Mesendoderm (in vitro differentiated cells): ENCODE measurements at places on chromosomes 5 and 9.

- no peak for DNase-seq
Observed at GRCh38 chr5:168607946-168608345, 28.8 kb upstream of the PANK3 start.

DNA sequence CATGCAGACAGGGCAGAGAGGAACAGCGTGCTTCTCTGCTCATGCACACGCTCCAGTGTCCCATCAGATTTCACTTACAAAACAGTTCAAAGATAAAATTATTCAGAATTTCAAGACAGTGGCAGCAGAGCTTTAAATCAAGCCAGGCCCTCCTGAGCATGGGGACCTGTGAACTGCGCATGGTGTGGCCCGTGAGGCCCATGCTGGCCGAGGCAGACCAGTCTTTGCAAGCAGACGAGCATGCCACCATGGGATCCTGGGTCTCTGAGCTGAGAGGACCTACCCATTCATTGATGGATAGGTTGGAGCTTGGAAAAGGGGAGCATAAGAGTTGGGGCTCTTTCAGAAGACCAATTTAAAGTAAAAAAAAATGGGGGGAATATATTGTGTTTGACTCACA lies 35.0 kb upstream of the SAP30L start:
- no peak for DNase-seq

DNA sequence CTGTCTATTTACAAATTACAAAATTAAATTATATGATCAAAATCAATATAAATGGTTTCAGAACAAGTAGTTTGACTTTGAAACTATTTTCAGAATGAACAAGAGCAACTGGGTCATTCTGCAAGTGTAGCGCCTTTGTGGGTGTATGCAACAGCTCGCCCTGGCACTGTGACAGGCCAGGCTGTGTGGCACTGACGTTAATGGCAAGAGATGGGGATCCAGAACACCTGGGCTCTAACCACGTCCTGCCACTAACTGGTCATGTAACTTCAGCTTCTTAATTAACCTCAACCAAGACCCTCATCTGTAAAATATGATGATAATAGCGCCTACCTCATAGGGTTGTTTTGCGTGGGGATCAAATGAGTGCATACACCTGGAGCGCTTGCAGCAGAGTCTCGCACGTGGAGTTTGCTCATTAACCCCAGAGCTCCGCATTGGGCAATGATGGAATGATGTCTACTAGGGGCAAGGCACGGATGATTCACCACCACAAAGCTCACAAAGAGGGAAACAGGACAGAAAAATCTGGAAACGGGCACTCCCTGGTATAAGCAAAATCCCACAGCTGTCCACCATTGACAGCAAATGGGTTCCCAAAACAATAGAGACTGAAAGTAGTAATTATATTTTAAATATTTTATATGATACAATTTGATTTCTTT lies 639.4 kb downstream of the SEMA5A start:
- no peak for DNase-seq

- DNase-seq: no peak
Observed at GRCh38 chr9:3894772-3895171, 369.0 kb upstream of the RFX3 start.

DNA sequence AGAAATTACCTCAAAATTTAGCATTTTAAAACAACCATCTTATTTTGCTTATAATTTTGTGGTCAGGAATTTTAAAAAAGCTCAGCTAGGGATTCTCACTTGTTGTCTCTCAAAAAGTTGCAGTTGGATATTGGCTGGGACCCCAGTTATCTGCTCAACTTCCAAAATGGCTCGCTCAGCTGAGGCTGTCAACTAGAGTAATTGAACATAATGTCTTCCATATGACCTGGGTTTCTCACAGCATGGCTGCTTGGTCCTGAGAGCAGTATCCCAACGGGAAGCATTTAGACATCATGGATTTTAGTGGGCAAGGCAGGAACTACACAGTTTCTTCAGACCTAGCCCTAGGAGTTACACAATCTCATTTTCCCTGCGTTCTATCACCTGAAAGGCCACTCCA lies 63.6 kb upstream of the SPEF2 start:
- DNase-seq: no peak

DNA sequence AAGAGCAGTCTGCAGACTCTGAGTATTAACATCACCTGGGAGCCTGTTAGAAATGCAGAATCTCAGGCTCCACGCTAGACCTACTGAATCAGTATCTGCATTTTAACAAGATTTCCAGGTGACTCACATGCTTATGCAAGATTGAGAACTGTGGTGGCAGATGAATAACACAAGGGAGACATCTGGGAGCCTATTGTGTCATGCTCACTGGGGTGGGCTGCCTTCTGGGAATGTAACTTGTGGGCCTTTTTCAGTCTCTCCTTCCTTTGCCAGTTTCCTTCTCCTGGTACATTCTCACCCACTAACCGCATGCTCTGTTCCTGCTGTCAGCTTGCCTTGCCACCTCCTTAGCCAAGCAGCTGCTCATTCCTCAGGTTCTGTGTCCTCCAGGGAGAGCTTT lies 176.6 kb upstream of the C9orf72 start:
- peak; percentile 78 for DNase-seq

GRCh38 chr5:5221724-5222123 lies 81.6 kb downstream of the ADAMTS16 start:
- DNase-seq: no peak

DNA sequence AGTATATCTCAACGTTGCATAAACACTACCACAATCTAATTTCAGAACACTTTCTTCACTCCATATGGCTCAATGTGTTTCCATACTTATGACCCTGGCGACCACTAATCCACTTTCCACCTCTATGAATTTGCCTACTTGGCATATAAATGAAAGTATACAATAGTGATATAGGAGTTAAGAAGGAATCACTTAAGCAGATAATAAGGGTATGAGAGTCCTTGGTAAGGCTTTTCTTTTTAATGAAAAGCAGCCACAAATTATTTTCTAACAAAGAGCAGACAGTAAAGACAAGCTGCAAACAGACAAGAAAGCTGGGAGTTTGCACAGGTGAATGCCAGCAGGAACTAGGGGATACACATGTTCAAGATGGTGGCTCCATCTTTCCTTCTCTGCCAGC lies 615.1 kb upstream of the NUDT12 start:
- no peak for DNase-seq

DNA sequence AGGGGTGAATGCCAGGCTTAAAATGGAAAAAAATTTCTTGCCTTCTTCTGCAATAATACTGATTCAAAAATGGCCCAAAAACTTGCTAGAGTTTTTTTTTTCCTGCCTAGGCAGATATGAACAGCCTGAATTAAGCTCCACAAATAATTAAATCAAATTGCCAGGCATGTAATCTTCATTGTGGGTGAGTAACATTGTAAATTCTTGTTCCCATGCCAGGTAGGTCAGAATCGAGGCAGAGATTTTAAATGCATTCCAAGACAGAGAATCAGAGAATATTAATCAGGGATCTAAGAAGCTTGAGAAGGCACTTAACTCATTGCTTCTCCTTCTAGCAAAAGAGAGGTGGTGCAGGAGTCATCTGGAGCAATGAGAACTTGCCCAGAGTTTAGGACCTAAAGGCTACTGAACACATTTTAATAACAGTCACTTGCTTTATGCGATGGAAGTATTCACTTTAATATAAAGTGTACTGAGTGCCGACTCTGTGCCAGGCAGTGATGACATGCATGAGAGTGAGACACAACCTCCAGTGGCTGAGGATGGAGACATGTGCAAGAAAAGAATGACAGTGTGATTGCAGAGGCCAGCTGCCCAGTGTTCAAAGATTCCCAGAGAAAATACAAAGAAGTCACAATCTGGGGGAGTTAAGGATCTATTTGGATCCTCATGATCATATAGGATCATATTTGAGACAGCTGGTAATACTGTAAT lies 102.3 kb downstream of the APBA1 start:
- DNase-seq: no peak

DNA sequence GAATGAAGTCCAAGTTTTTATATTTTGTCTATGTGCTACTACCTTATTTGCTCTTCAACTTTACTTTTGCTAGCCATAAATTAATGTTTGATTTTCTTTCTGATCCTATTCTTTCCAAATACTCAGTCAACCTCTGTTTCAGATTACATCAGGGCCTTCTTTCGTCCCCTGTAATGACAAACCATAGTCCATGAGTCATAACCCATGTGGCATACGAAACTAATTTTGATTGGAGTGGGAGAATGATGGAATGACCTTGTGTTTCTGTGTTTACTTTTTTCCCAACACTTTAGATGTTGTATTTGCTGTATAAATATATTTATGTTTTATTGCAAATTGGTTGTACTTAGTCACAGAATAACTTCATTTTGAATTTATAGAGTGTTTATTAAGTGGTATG lies 1043.1 kb downstream of the DTWD2 start:
- DNase-seq: no peak

GRCh38 chr9:114938687-114939575 lies 8.5 kb upstream of the TNFSF8 start:
- DNase-seq: no peak

DNA sequence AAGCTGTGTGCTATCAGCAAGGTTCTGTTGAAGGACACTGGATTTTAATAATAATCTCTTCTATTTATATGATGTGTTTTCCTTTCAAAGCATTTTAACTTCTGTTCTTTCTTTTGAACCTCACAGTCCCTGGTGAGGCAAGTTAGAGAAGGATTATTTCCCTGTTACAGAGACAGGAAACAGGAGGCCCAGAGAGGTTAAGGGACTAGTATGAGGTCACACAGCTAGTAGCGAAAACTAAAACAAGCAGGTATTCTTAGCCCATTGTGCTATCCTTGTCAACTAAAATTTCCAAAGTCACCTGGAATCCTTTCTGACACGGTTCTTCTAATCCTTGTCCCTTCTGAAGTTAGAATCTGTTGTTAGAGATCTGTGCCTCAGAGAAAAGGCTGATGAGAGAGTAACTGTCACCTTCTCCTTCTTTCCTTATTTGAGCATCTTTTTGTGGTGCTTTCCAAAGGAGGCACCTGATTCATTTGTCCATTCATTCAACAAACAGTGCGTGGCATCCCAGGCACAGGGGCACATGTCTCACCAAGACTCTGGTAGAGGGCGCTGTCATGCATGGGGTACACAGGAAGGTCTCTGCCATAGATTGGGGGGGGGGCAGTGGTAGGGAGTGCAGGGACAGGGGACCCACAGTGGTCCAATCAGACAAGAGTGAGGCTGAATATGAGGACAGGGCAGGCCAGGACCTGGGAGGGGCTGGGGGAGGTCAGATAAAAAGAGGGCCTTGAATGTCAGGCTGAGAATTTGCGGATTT lies 61.5 kb downstream of the CRB2 start:
- DNase-seq: no peak

GRCh38 chr5:134510970-134511795 lies 14.3 kb upstream of the JADE2 start:
- peak; percentile 99 for DNase-seq

GRCh38 chr9:133874060-133874657 lies 118.0 kb downstream of the VAV2 start:
- DNase-seq: peak; percentile 82

DNA sequence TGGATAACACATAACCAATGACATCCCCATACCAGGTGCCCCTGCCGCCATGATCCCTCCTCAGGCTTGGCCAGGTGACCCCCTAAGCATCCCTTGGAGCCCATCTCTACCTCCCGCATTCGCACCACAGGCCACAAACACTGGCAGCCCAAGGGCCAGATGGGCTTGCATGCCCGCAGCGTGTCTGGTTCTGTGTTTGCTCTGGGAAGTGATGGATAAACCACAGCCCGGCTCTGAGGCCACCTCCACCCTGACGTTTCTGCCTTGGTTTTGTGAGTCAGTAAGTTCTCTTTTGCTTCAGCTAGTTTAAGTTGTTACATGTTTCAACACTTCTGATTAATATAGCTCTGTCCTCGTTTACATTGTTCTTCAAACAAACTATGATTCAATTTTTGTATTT lies 172.4 kb upstream of the PHYKPL start:
- DNase-seq: no peak

- no peak for DNase-seq
Observed at GRCh38 chr9:77820293-77820954, 172.3 kb upstream of the GNA14 start.

- DNase-seq: no peak
Observed at GRCh38 chr5:120252839-120253238, 211.3 kb upstream of the PRR16 start.

- DNase-seq: no peak
Observed at GRCh38 chr5:162668926-162669325, 601.4 kb downstream of the GABRG2 start.

DNA sequence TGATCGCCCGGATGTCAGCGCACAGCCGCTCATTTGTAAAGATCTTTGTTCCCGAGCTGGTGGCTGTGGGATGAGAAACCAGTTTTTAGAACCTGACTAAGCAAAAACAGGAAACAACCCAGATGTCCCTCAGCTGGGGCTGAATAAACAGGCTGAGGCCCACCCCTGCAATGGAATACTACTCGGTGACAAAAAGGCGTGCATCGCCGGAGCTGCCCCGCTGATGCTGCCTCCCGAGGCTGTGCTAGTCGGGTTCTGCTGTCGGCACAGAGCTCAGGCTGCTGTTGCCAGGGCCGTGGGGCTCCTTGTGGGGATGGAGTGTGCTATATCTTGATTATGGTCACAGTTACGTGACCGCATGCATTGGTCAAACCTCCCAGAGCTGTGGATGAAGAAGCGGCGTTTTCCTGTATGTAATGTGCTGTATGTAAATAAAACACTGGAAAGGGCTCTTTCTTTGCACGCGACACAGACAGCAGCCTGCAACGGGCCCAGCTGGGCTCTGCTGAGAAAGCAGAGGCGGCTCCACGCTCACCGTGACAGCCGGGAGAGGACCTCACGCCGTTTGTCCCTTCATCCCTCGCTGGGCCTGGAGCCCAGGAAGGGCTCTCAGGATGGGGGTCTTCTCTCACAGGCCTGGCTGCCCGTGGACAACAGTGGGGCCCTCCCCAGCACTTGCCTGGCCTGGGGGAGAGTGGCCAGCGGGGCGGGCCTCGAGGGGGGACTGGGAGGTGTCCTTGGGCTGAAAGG lies 51.5 kb upstream of the RNU6ATAC start:
- DNase-seq: no peak

DNA sequence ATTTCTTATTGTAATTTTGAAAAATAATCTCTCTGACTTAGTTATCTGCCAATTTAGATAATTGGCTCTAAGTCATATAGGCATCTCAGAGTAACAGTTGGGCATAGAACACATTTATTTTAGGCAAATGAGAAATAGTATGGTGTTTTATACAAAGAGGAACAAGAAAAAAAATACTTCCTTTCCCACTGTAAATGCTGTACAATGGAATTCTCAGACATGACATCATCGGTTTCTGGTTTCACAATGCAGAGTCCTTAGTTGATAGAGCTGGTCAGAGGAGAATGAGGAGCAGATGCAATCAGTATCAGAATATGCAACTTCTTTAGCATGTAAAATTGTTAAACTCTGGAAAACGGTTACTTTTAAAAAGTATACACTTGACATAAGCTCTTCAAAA lies 49.4 kb downstream of the PLK2 start:
- peak; percentile 56 for DNase-seq

DNA sequence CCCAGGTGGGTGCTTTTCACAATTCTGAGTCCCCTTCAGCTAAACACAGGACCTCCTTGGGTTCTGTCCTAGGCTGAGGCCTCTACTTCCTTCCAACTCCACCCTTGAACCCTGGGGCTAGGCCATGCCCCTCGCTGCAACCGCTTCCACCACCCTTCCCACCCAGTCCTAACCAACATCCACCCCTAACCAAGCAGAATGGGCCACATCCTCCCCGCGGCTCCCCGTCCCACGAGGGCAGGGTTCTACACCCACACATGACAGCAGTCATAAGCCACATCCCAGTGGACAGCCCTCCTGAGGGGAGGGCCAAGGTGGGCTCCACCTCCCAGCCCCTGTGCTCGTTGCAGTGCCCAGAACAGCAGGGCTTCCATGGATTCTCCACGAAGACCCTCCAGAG lies 65.8 kb downstream of the SHB start:
- DNase-seq: no peak
